ENCODE measurements at places on chromosomes 16 and 17.

GRCh38 chr16:83973581-83974385, 5.7 kb downstream of the NECAB2 start:
- no peak for DNase-seq

DNA sequence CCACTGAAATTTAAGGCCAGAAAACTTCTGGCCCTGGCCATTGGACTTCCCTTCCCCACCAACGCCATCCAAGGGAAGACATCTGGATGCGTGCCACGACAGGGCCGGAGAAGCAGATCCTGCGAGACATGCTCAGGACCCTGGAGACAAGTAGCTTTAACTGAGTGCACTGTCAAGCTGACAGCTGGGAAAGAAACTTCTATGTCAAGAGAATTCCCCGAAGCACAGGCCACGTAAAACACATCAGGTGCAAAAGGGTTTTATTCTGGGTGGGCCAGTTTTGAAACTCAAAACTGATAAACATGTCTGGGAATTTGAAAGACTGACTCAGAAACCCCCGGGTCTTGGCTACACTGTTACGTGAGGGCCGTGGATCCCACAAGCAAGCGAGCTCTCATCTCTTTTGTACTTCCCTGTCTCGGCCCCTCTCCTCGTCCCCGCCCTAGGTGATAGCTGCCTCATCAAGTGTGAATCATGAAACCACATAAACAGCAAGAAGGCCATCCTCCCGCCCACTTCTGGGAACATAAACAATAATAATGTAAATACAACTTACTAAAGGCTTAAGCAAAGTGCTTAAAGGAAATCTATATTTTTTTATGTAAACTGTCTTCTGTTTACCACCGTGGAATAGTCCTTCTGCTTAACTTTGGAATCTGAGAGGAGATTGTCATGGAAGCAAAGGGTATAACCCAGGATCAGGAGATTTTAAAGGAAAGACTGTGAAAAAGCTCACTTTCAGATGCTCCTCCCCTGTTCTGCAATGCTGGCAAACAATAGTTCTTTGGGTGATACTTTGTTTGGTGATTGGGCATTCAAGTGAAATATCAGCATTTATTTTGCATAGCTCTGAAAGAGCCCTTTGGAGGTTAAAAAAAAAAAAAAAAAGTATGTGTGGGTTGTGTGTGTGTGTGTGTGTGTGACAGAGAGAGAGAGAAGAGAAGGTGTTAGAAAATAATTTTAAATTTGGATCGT, 406.0 kb upstream of the MAF start:
- no peak for DNase-seq

DNA sequence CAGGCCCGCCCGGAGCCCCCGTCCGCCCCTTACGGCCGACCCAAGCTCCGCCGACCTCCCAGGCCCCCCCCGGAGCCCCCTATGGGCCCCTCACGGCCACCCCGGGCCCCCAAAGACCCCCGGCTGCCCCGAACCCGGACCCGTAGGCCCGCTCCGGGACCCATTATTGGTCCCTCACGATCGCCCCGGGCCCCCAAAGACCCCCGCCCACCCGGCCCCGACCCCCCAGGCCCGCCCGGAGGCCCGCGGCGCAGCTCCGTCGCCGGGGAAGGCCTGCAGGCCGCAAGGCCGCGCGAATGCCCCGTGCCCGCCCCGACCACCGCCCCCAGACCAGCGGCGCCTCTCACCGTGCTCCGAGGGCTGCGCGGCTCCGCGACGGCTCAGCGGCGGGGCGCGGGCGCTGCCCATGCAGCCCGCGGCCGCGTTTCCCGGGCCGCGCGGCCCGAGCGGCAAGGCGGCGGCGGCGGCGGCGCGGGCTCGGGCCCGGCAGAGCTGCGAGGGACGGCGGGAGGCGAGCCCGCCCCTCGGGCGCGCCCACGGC, 393 bp downstream of the ANKRD11 start:
- DNase-seq = no peak

GRCh38 chr17:50060951-50061712, 5.2 kb downstream of the ITGA3 start:
- no peak for DNase-seq

GRCh38 chr17:58381124-58382035, 29.4 kb upstream of the SUPT4H1 start:
- DNase-seq = no peak

GRCh38 chr17:68675723-68676122, 74.6 kb upstream of the FAM20A start:
- DNase-seq = no peak

DNA sequence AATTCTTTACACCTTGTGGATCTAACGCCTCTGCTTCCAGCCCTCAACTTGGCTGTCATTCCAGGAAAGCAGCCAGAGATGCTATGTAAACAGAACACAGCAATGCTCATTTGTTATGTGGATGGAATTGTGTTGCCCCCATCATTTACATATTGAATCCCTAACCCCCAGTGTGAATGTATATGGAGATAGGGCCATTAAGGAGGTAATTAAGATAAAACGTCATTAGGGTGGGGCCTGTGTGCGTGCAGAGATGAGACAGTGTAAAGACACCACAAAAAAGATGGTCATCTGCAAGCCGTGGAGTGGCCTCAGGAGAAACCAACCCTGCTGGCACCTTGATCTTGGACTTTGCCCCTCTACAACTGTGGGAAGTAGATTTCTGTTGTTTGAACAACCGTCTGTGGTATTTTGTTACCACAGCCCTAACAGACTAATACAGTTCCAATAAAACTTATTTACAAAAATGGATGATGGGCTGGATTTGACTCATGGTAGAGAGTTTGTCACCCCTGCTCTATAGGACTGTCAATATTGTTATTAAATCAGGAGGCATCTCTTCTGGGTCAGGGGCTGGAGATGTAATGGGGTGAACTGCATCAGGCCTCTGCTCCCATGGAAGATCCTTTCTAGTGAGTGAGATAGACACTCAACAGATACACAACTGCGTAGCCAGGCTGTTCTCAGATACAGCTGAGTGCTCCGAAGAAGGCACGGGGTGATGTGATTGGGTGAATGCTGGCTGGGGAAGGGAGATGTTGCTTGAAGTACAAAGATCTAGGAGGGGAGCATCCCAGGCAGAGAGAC, 339.0 kb downstream of the SNX29 start:
- DNase-seq = no peak

- DNase-seq = no peak
Measured at GRCh38 chr17:68600067-68600930, 868 bp downstream of the FAM20A start.

GRCh38 chr17:13001991-13002615, 15.7 kb downstream of the ELAC2 start:
- no peak for DNase-seq

DNA sequence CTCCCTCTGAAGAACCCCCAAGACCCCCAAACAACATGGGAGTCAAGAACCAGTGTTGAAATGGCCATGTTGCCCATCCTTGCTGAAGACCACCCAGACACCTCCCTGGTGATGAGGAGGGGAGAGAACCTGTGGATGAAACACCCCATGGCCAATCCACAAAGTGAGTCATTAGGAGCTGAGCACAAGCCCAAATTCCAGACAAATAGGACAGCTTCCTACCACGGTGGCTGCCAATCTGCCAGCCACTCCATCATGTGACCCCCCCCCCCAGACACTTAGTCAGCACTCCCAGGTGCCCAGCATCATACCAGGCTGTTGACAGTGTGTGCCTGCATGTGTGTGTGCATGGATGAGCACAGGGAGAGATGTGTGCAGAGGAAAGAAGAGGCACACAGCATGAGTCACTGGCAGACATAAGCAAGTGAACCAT, 26.4 kb upstream of the RPL38 start:
- DNase-seq = no peak

DNA sequence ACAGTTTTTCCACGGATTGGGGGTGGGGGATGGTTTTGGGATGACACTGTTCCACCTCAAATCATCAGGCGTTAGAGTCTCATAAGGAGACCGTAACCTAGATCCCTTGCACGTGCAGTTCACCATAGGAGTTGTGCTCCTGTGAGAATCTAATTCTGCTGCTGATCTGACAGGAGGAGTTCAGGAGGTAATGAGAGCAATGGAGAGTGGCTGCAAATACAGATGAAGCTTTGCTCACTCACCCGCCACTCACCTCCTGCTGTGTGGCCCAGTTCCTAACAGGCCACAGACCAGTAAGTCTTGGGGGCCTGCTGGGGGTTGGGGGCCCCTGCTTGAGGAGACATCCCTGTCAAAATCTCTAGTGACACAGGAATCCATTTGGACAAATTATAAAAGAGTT, 29.8 kb downstream of the SLC39A11 start:
- DNase-seq = no peak

GRCh38 chr16:85396879-85397871, 215.9 kb upstream of the GSE1 start:
- DNase-seq = peak; percentile 76

- no peak for DNase-seq
Measured at GRCh38 chr16:25841761-25842160, 150.0 kb downstream of the HS3ST4 start.

- DNase-seq = no peak
Measured at GRCh38 chr17:17551361-17551760, 40.1 kb downstream of the PEMT start.

GRCh38 chr16:49932946-49933345, 77.0 kb upstream of the ZNF423 start:
- no peak for DNase-seq

DNA sequence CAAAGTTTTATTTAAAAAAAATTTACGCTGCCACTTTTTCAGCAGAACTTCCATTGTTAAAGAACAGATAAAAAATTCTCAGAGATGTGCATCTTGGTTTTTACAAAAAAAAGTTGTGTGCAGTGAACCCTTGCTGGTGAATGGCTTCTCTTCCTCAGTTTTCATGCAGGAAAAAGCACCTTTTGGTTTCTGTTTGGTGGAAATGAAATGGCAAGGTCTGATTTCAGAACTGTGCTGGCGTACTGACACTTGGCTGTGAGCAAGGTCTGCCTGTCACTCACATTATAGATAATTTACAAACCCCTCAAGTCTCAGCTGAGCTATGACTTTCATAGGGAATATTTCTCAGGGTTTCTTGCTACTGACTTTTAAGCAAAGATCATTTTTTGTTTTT, 5.7 kb upstream of the SALL1 start:
- DNase-seq = no peak

- DNase-seq = no peak
Measured at GRCh38 chr17:40402668-40403067, 15.0 kb downstream of the TOP2A start.

DNA sequence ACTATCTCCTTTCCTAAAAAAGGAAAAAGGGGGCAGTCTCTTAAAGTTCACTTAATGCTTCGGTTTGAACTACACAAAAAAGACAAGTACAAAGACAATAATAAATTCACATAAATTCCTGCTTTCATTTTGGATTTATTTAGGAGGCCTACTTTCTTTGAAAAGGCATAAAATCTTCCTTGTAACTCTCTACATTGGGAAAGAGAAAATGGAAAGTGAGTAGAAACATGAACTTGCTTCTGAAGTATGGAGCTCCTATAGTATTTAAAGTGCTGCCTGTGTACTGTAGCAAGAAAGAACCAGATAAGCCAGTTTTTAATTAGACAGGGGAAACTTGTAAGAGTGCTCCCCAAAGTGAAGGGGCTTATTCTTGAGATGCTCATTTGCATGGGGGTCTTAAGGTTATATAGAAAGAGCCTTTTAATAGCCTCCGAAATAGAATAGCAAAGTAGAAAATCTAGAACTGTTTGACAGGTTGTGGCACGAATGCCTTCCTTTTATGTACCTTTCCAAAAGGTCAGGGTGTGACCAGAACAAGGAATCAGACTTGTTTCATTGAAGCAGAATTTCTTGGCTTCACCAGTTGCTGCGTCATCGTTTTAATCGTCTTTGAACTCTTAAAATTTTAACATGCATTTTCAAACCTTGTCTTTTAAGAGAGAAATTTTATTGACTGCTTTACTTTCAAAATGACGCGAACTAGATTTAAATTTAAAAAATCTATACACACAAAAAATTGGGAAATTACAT, 12.9 kb downstream of the GAN start:
- no peak for DNase-seq

DNA sequence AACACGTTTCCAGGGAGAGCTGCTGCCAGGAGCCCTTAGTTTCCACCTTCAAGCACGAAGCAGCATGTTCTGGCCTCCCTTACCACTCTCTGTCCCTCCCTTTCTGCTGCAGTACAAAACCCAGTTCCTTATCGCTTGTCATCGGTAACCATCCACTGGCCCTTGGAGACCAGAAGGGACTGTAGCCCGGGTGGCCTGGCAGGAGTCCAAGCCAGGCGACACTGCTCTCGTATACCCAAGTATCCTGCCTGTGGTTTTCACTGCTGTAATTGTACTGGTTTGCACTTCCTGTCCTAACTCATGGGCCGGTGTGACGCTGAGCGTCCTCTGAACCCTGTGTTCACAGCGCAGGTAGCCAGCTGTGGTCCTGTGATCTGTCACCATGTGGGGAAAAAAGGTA, 81.1 kb downstream of the MAF start:
- DNase-seq = no peak

DNA sequence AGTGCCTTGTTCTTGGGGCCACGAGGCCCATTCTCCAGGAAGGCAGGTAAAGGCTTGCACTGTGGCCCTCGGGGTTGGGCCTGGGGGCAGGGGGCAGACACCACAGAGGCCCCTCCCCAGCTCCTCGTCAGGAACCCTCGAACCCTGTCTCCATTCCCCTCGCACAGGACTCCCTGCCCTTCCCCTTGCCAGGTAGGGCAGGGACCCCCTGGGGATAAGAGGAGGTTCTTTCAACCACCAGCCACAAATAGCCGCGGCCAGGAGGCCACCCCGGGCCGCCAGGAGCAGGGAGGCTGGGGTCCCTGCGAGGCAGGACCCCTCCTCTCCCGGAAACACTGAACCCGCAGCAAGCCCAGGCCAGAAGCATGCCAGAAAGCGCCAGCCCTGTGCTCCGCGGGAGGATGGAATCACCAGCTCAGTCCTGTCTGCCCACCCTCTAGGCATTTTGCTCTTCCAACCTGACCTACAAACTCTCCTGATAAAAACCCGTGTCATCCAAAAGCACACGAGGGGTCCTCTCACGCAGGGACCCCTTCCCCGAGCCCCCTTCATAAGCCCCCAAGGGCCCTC, 45.6 kb downstream of the SLC47A1 start:
- no peak for DNase-seq

GRCh38 chr16:73191660-73192046, 143.7 kb upstream of the ZFHX3 start:
- no peak for DNase-seq

GRCh38 chr17:40321524-40321929, 12.5 kb downstream of the RARA start:
- DNase-seq = no peak

- DNase-seq = no peak
Measured at GRCh38 chr16:69093974-69094373, 11.5 kb upstream of the HAS3 start.

DNA sequence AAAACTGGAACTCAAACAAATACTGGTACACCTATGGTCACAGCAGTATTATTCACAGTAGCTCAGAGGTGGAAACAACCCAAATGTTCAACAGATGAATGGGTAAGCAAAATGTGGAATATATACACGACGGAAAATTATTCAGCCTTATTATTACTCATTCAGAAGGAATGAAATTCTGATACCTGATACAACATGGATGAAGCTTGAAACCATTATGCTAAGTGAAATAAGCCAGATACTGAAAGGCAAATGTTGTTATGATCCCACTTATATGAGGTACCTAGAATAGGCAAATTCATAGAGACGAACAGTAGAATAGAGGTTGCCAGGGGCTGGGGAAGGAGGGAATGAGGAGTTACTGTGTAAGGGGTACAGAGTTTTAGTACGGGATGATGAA, 27.1 kb upstream of the MYLK3 start:
- no peak for DNase-seq

- no peak for DNase-seq
Measured at GRCh38 chr17:78748048-78748729, 33.9 kb downstream of the CYTH1 start.

- no peak for DNase-seq
Measured at GRCh38 chr17:31629696-31630470, 229.2 kb downstream of the COPRS start.
